Cortex of kidney (tissue), 1 donor: ENCODE measurements at places on chromosomes 5 and 9.

GRCh38 chr9:4743131-4743875 lies 2.3 kb upstream of the AK3 start:
- DNase-seq, result no peak

DNA sequence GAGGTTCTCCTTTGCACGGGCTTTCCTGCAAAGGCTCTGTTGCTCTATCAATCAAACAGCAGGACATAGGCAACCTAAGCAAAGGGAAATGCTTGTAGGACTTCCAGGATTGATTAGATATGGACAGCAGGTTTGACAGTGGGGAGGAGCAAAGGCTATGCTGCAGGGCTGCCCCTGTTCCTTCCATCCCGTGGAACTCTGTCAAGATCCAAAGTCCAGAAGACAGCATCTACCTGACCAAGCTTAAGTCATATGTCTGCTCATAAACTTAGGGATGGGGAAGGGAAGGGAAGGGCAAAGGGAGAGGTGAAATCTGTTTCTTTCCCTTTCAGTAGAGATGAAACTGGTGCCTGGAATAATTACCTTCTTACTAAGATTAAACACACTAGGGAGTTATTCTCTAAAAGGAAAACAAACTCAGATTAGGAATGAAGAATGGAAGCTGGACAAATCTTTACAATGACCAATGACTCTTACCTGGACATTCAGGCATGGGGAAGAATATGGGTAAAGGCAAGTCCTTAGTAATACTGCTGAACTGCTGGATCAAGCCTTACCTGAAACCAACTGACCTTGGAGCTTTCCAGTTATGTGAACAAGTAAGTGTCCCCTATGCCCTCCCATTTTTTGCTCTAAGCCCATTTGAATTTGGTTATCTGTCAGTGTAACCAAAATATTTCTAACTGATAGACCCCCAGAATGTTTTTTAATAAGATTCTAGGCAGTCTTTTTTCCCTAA lies 8.4 kb upstream of the ACOT12 start:
- no peak for DNase-seq

- DNase-seq, result no peak
Observed at GRCh38 chr9:3787628-3788027, 261.8 kb upstream of the RFX3 start.

GRCh38 chr9:134885679-134886412 lies 5.2 kb downstream of the FCN2 start:
- DNase-seq, result no peak

GRCh38 chr5:134638760-134639201 lies 6.2 kb upstream of the SAR1B start:
- no peak for DNase-seq
